ENCODE measurements at places on chromosomes 12 and 14. TPM values are rescaled to one million over a fixed set of nuclear protein-coding genes. Genes with fewer than 3 reads are reported as not detected.

Gene RNASE7
- total RNA-seq, result not detected

DNA sequence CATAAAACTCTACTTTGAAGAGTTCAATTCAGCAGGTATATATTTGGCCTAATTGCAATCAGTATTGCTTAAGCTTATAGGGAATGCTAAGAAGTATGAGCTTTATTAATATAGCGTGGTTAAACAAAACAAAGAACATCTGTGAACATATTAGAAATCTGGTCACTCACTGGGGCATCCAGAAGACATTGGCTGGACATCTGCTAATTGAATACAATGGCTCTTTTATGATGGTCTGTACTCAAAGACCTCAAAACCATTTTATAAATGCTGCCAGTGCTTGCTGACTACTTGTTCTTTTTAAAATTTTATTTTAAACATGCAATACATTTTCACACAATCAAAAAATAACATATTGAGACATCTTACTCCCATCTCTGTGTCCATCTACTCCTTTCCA is 173.0 kb downstream of the STXBP6 start:
- no peaks in the 10 kb centered on the region for H3K36me3 ChIP-seq
- H3K4me1 ChIP-seq, result peaks cover 20% of the 10 kb centered on the region
- DNase-seq, result no peak
- H3K27me3 ChIP-seq, result no peaks in the 10 kb centered on the region

- no peak for DNase-seq
- H3K27ac ChIP-seq, result no peak overlapping the region
- H3K4me1 ChIP-seq, result no peaks in the 10 kb centered on the region
- H3K4me3 ChIP-seq, result no peak overlapping the region
- H3K27me3 ChIP-seq, result no peaks in the 10 kb centered on the region
Observed at GRCh38 chr12:96493106-96493505, 3.7 kb downstream of the CFAP54 start.

- DNase-seq, result no peak
- H3K27ac ChIP-seq, result no peak overlapping the region
- H3K36me3 ChIP-seq, result no peaks in the 10 kb centered on the region
- no peaks in the 10 kb centered on the region for H3K4me1 ChIP-seq
- no peak overlapping the region for H3K4me3 ChIP-seq
- H3K27me3 ChIP-seq, result no peaks in the 10 kb centered on the region
Observed at GRCh38 chr14:65594153-65594881, 181.8 kb downstream of the FUT8 start.

Gene HCAR3
- total RNA-seq, result 2.5 TPM

Gene MARS1
- 55.9 TPM for total RNA-seq

Gene ARHGAP9
- total RNA-seq, result 14.7 TPM

Gene SLC2A13
- 21.4 TPM for total RNA-seq

GRCh38 chr12:45416126-45416525 is 200.2 kb downstream of the ANO6 start:
- H3K27ac ChIP-seq, result peak overlapping the region; percentile 27
- no peaks in the 10 kb centered on the region for H3K27me3 ChIP-seq
- no peak for DNase-seq

Gene RFX4
- total RNA-seq, result not detected

GRCh38 chr12:105740970-105741725 is 397.6 kb downstream of the NUAK1 start:
- no peaks in the 10 kb centered on the region for H3K36me3 ChIP-seq
- peaks cover 20% of the 10 kb centered on the region for H3K4me1 ChIP-seq
- H3K27ac ChIP-seq, result peak overlapping the region; percentile 10
- peak; percentile 57 for DNase-seq

Gene ACSM4
- total RNA-seq, result not detected

- no peaks in the 10 kb centered on the region for H3K27me3 ChIP-seq
- H3K36me3 ChIP-seq, result no peaks in the 10 kb centered on the region
- H3K27ac ChIP-seq, result no peak overlapping the region
- DNase-seq, result no peak
Observed at GRCh38 chr14:87111126-87111525, 881.9 kb downstream of the GALC start.

Gene CFAP54
- 15.5 TPM for total RNA-seq

Gene TDRD9
- 2.3 TPM for total RNA-seq

GRCh38 chr12:72273851-72274351 is 1.7 kb downstream of the TRHDE start:
- no peak overlapping the region for H3K27ac ChIP-seq
- DNase-seq, result peak; percentile 34
- H3K4me3 ChIP-seq, result peak overlapping the region; percentile 41
- peaks cover 42% of the 10 kb centered on the region for H3K27me3 ChIP-seq

DNA sequence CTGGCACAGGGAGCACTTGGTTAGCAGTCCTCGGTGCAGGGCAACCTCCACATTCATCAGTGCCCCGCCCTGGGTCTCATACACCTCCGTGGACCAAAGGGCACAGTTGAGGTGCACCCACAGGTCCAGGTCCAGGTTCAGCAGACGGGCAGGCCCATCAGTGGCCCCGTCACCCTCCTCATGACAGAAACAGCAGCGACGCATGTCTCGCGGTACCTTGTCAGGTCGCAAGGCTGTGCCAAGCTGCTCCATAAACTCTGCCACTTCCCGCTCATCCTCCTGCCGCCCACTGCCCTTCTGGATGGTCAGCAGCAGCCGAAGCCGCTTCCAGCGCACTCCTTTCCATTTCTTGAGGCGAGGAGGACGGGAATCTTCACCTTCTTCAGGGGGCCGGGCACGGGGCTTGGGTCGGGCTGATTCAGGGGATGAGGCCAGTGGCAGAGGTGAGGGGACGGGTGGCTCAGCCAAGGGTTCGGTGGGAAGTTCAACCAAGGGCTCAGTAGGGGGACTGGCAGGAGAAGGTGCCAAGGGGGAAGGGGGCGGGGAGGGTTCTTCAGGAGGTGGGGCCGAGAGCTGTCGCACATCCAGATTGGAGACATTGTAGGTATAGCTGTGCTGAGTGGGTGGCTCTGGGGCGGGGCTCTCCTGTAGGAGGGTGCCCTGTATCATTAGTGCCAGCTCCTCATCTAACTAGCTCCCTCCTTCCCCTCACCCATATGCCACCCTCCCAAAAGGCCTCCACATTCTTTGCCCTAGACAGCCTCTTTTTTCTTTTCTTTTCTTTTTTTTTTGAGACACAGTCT is 8.3 kb upstream of the PRKAG1 start:
- DNase-seq, result no peak
- no peak overlapping the region for H3K4me3 ChIP-seq
- no peaks in the 10 kb centered on the region for H3K27me3 ChIP-seq
- H3K36me3 ChIP-seq, result peaks cover 28% of the 10 kb centered on the region

DNA sequence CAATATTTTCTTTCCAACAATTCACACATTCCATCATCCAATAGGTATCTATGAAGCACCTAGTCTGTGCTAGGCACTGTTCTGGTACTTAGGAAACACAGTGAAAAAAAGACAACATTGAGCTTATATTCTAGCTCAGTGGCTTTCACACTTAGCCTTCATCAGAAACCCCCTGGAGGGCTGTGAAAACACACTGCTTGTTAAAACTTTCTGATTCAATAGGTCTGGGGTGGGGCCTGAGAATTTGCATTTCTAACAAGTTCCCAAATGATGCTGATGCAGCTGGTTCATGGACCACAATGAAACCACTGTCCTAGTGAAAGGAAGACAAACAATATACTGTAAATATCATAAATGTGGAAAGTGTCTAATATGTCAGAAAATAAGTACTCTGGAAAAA is 5.9 kb downstream of the VTI1B start:
- H3K36me3 ChIP-seq, result no peaks in the 10 kb centered on the region
- H3K27ac ChIP-seq, result no peak overlapping the region
- peaks cover 4% of the 10 kb centered on the region for H3K4me1 ChIP-seq
- H3K27me3 ChIP-seq, result no peaks in the 10 kb centered on the region
- DNase-seq, result no peak
- no peak overlapping the region for H3K4me3 ChIP-seq

DNA sequence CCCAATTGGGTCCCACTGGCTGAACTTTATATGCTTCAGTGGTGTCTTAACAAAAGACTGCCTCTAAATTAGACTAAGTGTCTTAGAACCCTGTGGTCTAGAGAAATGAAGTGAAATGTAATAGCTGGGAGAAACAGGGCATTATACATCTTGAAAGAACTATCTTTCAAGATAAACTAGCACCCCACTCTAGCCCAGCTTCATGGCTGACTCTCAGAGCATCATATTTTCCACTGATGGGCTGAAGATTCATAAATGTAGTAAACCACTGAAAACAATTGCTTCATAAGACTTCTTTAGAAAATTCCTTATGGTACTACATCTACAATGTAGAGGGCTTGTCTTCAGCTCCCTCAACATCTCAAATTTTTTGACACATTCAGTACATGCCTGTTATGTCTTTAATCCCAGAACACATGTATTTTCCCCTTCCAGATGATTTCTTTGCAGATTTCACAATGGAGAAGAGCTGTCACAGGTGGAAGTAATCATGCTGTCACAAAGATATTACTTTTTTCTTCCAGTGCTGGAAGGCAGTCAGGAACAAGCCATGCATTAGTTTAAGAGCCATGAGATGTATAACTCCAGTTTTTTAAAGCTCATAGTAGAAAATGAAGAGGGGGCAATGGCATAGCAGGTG is 48.5 kb downstream of the IFNG-AS1 start:
- no peaks in the 10 kb centered on the region for H3K27me3 ChIP-seq
- no peaks in the 10 kb centered on the region for H3K4me1 ChIP-seq
- H3K36me3 ChIP-seq, result no peaks in the 10 kb centered on the region

GRCh38 chr12:20132818-20133217 is 235.5 kb upstream of the PDE3A start:
- DNase-seq, result no peak
- H3K27me3 ChIP-seq, result no peaks in the 10 kb centered on the region
- H3K27ac ChIP-seq, result no peak overlapping the region
- H3K4me3 ChIP-seq, result no peak overlapping the region
- no peaks in the 10 kb centered on the region for H3K36me3 ChIP-seq

Gene VDR
- 27.4 TPM for total RNA-seq

GRCh38 chr14:23365036-23365731 is at the start of gene EFS:
TSS of gene EFS (minus strand) at chr14:23365172. CDS start at chr14:23365025, 147 bp downstream.
- DNase-seq, result peak; percentile 68
- peak within 1 kb of the TSS; percentile 87 for H3K27ac ChIP-seq
- H3K27me3 ChIP-seq, result no peaks in the 10 kb centered on the region
- H3K4me1 ChIP-seq, result peaks cover 2% of the 10 kb centered on the region

Gene LRIG3
- total RNA-seq, result 111 TPM

Gene OAS1
- total RNA-seq, result 21.2 TPM

Gene GMFB
- 55.8 TPM for total RNA-seq

GRCh38 chr14:100747021-100747586 is 20.4 kb downstream of the DLK1 start:
- H3K27me3 ChIP-seq, result peaks cover 3% of the 10 kb centered on the region
- H3K4me3 ChIP-seq, result no peak overlapping the region
- H3K27ac ChIP-seq, result peak overlapping the region; percentile 81
- DNase-seq, result no peak

DNA sequence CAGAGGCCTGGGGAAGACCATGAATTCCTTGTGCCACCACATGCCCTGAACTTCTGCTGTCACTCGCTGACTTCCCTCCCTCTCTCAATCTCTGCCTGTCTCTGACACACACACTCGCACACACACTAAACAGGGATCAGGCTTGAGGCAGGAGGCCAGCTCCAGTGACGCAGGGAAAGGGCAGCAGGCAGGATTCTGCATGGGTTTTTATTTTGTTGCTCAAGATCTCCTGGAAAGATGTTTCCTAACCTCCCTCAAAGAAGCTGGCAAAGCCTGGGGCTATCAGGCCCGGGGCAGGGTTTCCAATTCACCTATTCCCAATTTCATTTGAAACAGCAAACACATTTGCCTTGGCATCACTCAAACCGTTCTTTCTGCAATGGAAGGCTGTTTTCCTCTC is 27.7 kb upstream of the PEX5 start:
- H3K27ac ChIP-seq, result no peak overlapping the region
- peaks cover 3% of the 10 kb centered on the region for H3K27me3 ChIP-seq
- no peak overlapping the region for H3K4me3 ChIP-seq
- H3K4me1 ChIP-seq, result no peaks in the 10 kb centered on the region

Gene CLEC1B
- not detected for total RNA-seq

DNA sequence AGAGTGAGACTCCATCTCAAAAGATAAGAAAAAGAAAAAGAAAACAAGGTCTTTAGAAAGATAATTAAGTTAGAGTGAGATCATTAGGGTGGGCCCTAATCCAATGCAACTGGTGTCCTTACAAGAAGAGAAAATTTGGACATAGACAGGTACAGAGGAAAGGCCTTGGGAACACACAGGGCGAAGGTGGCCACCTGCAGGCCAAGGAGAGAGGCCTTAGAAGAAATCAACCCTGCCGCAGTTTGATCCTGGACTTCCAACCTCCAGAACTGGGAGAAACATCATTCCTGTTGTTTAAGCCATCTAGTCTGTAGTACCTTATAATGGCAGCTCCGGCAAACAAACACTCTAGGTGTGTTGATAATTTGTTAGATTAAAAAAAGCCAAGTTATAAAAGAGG is 491.9 kb downstream of the MED13L start:
- no peaks in the 10 kb centered on the region for H3K4me1 ChIP-seq
- H3K27ac ChIP-seq, result no peak overlapping the region
- H3K27me3 ChIP-seq, result no peaks in the 10 kb centered on the region
- no peak overlapping the region for H3K4me3 ChIP-seq
- no peak for DNase-seq
- no peaks in the 10 kb centered on the region for H3K36me3 ChIP-seq

- DNase-seq, result no peak
- peaks cover 3% of the 10 kb centered on the region for H3K27me3 ChIP-seq
- no peak overlapping the region for H3K27ac ChIP-seq
- H3K4me3 ChIP-seq, result no peak overlapping the region
- no peaks in the 10 kb centered on the region for H3K4me1 ChIP-seq
Observed at GRCh38 chr12:104805186-104805585, 152.9 kb downstream of the SLC41A2 start.

- H3K4me1 ChIP-seq, result no peaks in the 10 kb centered on the region
- H3K27ac ChIP-seq, result no peak overlapping the region
- no peak overlapping the region for H3K4me3 ChIP-seq
- no peaks in the 10 kb centered on the region for H3K27me3 ChIP-seq
- peaks cover 5% of the 10 kb centered on the region for H3K36me3 ChIP-seq
Observed at GRCh38 chr12:3632754-3633153, 120.2 kb downstream of the CRACR2A start.

DNA sequence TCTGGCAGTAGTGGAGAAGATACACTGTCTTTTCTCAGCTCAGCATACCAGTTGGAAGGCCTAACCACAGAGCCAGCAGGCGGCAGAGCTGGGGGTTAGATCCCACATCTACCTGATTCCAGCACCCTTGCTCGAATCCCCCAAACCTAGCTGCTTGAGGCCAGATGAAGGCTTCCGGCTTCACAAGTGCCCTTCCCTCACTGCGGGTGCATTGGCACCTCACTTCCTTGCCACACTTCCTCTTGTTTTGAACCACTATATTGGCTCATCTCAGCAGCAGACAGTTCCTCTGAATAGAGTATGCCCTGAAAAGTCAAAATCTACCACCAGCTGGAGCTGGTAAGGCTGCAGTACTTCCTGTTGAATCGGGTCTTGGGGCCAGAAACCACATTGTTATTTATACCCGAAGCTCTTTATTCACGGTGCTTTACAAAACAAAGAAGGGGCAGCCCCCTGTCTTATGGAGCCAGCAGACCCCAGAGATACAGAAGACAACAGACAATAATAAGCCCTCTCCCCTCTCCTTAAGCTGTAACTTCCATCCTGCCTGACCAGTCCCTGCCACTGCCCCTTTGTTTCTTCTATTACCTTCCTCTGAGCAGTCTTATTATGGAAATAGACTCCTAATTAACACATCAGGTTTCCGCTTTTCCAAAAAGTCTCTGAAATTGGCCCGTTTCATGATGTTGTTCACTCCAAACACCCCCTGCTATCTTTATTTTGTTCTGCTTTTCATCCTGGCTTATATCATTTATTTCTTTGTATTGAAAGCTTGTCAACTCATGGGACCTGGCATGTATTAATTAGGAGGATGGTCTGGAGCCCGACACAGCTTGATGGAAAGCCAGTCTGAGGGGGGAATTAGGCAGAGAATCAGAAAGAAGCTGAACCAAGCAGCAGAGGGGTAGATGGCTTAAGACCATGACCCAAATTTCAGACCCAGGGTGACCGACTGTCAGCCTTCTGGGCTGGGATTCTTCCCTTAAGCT is 233.5 kb downstream of the EFCAB11 start:
- no peaks in the 10 kb centered on the region for H3K36me3 ChIP-seq
- H3K27ac ChIP-seq, result no peak overlapping the region
- DNase-seq, result peak; percentile 19
- no peaks in the 10 kb centered on the region for H3K4me1 ChIP-seq
